ENCODE measurements at places on chromosomes 2 and 18.

GRCh38 chr18:59898609-59899297 lies 1.0 kb upstream of the PMAIP1 start:
- no peak for DNase-seq

DNA sequence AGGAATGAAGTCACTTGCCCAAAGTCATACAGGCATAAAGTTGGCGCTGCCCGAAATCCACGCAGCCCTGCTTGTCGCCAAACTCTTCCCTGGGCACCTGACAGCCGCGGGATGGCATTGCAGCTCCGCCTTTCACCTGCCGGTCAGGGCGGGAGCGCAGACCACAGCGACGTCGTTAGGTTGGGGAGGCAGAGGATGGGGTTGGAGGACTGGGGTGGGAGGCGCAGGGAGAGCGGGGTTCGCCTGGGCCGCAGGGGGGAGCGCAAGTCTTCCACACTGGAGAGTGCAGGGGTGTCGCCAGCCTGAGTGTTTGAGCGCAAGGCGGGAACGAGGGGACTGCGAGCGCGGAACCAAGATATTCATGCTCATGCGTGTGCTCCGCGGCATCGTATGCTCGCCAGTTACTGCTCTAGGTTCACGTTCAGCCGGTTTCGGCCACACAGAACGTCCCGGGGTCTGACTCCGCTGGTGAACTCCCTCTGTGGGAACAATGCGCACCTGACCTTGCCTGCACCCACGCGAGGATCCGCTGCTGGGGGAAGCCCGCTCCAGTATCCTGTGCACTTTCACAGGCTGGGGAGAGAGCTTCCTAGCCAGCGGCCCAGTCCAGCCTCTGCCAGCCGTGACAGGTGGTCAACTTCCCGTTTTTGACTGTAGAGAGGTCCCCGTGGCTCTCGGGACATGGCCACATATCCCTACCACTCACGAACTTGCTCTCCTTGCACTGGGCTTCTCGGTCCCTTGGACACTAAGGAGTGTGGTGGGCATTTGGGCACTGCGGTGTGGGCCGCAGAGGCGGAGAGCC lies 767 bp upstream of the NPPC start:
- no peak for DNase-seq

GRCh38 chr18:37341016-37341415 lies 224.6 kb downstream of the CELF4 start:
- no peak for DNase-seq

GRCh38 chr2:24831221-24832072 lies 38.2 kb downstream of the CENPO start:
- DNase-seq: no peak

GRCh38 chr2:65397122-65397521 lies 35.3 kb downstream of the SPRED2 start:
- no peak for DNase-seq

- no peak for DNase-seq
These were observed 57.3 kb upstream of the SNTG2 start for GRCh38 chr2:893311-893710.

GRCh38 chr2:26786207-26787028 lies 562 bp downstream of the CENPA start:
- DNase-seq: no peak

DNA sequence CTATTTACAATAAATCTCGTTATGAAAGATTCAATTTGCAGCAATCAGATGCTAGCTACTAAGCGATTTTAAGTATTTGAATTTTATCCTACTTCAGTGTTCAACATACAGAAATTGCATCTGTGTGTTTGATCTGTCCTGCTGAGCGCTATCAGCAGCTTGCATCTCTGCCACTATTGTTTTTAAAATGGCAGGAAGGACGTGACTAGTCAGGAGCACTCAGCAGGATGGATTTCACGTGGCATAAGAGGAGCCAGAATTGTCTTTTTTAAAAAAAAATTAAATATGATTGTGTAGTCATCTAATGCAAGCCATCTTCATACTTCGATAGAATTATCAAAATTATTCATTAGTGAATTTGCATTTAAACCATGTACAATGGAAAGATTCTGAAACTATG lies 2.8 kb upstream of the KLHL14 start:
- DNase-seq: no peak

GRCh38 chr2:217149087-217149660 lies 289.3 kb upstream of the TNP1 start:
- DNase-seq: no peak

DNA sequence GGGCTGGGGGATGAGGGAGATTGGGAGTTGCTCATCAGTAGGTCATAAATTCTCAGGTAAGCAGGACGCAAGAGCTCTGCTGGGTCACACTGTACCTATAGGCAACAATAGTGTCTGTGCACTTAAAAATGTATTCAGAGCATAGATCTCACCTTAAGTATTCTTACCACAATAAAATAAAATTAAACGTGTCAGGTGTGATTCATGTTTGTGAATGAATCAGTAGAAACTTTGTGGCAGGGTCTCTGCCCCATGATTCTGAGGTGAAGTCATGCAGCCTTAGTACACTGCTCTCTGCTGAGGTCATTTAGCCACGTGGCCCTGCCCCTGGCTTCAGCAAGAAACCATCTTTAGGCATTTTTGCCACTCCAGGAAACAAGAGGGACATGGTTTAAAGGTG lies 253.8 kb downstream of the FBXO15 start:
- DNase-seq: no peak

Data from T-helper 22 cell (primary cell).